Stimulated activated CD8-positive, alpha-beta memory T cell treated with anti-CD3 and anti-CD28 coated beads, Interleukin-15, amount 100 ng/mL, for 1 hour (primary cell): ENCODE measurements at places on chromosomes 6 and 20.

- no peak for DNase-seq
Measured at GRCh38 chr6:43833223-43833995, 63.4 kb downstream of the VEGFA start.

GRCh38 chr20:51121901-51122412 is 99.0 kb upstream of the KCNG1 start:
- no peak for DNase-seq

GRCh38 chr6:113653275-113653674 is 203.9 kb upstream of the MARCKS start:
- DNase-seq = no peak

GRCh38 chr20:17714597-17714996 is 14.8 kb downstream of the BANF2 start:
- DNase-seq = no peak

- no peak for DNase-seq
Measured at GRCh38 chr6:43953794-43954310, 173.4 kb downstream of the MRPL14 start.

GRCh38 chr6:135254471-135254870 is 73.4 kb downstream of the MYB start:
- DNase-seq = no peak

- DNase-seq = no peak
Measured at GRCh38 chr6:140824595-140824994, 1308.1 kb upstream of the GJE1 start.

GRCh38 chr6:88702956-88703556 is 260.4 kb downstream of the RNGTT start:
- no peak for DNase-seq

- DNase-seq = no peak
Measured at GRCh38 chr20:1083431-1084080, 34.8 kb upstream of the PSMF1 start.

DNA sequence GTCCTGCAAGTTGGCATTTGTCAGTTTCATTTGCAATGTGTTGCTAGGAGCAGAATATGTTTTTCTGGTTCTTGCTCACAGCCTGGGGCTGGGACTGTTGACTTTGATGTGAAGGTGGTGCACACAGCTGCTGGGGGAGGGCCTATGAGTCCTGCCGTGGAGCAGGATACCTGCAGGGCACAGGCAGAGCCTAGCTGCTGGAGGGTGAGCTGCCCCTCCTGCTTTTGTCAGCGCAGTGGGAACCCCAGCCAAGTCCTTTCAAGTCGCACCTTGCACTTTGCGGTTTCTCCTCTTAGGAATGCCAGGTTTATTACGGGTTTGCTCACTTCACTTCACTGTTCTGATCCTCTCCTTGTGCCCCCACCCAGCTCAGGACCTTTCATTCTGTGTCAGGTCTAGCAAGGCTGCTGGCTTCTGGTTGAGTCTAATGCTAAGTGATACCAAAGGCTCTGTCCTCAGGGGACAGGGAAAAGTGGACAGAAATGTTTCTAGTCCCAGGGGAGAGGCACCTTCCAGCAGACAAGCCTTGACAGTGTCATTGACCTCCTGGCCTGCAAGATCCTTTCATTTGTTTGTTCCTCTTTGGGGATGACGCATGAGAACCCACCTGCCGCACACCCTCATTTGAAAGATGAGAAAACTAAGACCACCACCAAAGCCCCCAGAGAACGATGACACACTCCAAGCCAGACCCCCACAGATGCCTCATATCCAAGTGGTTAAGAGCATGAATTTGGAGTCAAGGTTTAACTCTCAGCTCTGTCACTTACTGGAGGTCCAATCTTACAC is 2.7 kb upstream of the SPO11 start:
- no peak for DNase-seq

DNA sequence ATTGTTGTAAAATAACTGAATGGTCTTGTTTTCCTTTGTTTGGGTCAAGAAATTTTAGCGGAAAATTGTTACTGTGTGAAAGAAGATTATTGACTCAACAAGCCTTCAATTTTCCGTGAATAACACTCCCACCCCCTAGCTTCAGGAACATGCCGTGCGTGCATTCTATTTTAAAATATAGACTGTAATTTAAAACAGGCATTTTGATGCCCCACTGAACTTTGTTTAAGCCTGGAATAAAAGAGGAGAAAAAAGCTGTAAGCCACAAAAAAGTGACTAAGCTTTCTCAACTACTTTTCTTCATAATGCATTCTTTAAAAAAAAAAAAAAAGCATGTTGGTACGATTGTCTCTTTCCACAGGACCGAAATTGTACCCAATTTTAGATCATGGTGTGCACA is 166.0 kb downstream of the ARID1B start:
- DNase-seq = no peak

DNA sequence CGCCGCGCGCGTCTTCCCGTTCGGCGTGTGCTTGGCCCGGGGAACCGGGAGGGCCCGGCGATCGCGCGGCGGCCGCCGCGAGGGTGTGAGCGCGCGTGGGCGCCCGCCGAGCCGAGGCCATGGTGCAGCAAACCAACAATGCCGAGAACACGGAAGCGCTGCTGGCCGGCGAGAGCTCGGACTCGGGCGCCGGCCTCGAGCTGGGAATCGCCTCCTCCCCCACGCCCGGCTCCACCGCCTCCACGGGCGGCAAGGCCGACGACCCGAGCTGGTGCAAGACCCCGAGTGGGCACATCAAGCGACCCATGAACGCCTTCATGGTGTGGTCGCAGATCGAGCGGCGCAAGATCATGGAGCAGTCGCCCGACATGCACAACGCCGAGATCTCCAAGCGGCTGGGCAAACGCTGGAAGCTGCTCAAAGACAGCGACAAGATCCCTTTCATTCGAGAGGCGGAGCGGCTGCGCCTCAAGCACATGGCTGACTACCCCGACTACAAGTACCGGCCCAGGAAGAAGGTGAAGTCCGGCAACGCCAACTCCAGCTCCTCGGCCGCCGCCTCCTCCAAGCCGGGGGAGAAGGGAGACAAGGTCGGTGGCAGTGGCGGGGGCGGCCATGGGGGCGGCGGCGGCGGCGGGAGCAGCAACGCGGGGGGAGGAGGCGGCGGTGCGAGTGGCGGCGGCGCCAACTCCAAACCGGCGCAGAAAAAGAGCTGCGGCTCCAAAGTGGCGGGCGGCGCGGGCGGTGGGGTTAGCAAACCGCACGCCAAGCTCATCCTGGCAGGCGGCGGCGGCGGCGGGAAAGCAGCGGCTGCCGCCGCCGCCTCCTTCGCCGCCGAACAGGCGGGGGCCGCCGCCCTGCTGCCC is 1.1 kb downstream of the SOX4 start:
- DNase-seq = no peak

DNA sequence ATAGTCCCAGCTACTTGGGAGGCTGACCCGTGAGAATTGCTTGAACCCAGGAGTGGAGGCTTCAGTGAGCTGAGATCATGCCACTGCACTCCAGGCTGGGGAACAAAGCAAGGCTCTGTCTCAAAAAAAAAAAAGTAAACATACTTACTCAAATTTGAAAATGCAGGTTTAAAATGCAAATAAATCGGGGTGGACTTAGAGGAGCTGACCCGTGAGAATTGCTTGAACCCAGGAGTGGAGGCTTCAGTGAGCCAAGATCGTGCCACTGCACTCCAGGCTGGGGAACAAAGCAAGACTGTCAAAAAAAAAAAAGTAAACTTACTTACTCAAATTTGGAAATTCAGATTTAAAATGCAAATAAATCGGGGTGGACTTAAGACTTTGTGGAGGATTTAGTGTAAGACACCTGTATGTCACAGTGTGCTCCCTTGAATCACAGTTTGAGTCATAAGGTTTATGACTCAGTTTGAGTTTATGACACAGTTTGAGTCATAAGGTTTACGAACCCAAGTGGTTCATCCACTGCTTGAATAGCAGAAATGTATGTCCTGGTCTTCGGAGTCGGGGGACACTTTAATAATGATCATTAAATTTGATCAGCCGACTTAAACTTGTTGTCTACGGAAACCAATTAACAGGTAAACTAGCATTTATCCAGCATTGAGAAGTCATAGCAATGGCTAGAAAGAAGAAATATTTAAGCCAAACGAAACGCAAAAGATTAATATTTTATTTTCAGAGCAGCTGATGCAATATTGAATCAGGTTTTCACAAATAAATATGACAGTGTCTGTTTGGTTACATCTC is 6.8 kb upstream of the MRPS10 start:
- DNase-seq = no peak

DNA sequence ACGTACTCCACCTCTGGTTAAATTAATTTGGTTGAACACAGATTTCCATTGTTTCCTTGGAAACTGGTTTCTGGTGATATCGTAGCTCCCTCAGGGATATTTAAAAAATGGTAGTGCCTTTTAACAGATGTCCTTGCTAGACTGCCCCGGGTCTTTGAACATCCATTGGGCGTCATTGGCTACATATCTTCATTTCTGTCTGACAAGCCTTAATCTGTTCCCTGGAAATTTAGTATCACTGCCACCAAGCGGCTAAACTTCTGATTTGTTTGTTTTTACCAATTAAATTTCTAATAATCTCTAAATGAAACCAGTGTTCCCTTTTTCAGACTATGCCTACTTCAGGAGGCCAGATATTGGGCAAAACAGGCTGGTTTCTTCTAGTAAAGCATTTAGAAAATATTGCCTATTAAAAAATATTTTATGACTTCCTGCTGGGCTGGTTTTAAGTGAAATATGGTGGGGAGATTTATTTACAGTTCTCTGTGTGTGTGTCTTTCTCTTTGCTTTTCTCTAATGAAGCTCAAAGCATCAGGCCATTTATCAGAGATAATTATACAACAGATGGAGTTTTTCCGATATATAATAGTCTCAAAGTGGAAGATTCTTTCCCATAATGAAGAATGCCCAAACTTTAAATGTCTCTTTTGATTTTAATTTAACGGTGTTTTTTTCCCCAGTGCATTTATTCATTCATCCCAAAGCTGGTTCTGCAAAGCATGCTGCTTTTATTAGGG is 249.5 kb downstream of the ZFAND3 start:
- no peak for DNase-seq

DNA sequence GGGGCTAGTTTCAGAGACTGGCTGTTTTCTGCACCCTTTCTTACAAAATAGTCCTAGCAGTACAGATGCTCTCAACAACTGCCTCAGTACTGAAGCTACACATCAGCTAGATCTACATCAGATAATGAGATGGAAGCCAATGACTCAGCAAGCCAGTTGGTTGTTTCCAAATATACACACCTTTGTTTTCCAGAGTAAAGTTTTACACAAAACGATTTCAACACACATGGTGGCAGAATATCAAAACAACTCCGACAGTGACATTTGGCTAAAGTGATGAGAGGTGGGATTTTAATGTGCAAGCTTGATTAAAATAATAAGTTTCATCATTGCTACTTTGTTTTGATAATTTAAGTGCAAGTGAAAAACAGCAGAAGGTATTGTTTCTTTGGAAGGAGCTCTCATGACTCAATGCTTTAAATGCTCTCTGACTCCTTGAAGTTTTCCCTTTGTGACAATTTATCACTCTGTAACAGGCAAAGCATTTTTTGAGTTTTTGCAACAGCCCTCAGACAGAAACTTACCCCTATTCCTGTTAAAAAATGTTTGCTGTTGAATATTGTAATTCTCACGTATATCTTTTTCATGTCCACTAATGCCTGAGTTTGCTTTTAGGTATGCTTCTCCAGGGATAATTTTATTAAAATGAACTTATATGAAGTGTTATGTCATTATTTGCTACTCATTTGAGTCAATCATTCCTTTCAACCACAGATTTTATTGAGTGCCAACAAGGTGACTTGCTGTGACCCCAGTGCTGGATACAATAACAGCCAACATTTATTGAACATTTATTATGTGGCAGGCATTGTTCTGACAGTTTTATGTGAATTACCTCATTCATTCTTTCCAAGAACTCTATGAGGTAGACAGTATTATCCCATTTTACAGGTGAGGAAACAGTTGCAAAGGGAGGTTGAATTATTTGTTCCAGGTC is 882.0 kb downstream of the TFAP2A start:
- DNase-seq = no peak

DNA sequence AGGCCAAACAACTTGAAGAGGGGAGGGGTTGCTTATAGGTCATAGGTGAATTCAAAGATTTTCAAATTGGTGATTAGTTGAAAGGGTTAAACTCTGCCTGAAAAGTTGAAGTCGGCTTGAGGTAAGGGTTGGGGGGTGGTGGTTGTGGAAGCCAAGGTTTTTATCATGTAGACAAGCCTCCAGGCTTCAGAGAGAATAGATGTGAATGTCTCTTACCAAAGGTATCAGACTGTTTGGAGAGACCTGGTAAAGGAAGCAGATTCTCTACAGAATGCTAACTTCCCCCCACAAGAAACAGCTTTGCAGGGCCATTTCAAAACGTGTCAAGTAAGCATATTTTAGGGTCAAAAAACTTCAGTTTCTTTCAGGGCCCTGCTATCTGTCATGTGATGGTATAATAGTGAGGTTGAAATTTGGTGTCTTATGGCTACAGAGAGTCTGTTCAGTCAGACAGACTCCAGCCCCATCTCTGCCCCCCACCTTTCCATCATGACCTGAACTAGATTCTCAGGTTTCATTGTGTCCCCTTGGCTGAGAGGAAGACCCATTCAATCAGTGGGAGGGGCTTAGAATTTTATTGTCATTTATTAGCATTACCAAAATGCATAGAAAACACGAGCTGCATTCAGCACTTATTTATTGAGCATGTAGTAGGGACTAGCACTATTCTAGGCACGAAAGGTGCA is 136.5 kb downstream of the MAP3K7 start:
- DNase-seq = no peak

- no peak for DNase-seq
Measured at GRCh38 chr6:128079021-128079420, 178.2 kb upstream of the THEMIS start.

DNA sequence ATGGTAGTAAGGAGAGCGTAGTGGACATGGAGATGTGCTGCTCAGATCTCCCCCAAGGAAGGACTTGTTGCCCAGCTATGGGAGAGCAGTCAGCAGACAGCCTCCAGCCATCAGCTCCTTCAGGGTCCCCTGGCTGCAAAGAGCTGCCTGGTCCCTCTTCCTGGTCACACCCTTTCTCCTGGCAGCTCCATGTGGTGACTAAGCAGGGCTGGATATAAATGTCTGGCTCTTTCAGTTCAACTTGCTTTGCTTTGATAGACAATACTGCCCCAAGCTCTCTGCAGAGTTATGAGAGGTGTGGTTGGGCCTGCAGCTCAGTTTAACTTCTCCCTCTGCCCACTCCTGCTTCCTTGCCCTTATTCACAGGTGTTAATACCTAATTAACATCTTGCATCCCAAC is 64.1 kb upstream of the DDR1 start:
- DNase-seq = no peak

GRCh38 chr6:38796006-38796405 is 80.9 kb downstream of the DNAH8 start:
- no peak for DNase-seq

DNA sequence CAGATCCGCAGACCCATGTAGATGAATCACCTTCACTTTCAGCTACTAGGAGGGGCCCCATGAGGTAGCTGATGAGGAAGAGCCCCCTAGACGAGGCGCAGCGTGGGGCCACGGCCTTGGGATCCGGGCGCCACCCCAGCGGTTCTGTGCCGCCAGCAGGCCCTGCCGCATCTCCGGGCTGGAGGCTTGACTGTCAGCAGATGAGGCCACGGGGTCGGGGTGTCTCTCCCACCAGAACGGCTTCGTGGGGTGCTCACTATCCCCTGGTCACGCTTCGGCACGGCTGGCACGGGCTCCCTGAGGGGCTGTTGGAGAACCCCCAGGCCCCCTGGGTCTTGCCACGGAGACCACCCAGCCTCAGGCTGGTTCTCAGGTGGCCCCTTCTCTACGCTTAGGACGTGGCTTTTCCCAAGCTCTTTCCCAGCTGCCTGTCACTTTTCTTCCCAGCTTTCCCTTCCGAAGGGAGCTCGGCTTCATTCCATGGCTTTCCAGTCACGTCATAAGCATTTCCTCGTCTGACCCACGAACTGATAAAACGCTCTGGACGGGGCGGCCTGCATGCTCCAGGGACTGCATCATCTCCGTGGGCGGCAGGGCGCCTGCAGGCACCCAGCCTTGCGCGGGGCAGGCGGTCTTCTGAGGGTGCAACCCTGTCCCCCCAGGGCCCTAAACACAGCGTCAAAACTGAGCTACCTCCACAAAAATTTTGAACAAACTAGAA is 85.9 kb downstream of the THBS2 start:
- DNase-seq = no peak
